MV-4-11 (cell line): ENCODE measurements at places on chromosomes 16 and 17.

DNA sequence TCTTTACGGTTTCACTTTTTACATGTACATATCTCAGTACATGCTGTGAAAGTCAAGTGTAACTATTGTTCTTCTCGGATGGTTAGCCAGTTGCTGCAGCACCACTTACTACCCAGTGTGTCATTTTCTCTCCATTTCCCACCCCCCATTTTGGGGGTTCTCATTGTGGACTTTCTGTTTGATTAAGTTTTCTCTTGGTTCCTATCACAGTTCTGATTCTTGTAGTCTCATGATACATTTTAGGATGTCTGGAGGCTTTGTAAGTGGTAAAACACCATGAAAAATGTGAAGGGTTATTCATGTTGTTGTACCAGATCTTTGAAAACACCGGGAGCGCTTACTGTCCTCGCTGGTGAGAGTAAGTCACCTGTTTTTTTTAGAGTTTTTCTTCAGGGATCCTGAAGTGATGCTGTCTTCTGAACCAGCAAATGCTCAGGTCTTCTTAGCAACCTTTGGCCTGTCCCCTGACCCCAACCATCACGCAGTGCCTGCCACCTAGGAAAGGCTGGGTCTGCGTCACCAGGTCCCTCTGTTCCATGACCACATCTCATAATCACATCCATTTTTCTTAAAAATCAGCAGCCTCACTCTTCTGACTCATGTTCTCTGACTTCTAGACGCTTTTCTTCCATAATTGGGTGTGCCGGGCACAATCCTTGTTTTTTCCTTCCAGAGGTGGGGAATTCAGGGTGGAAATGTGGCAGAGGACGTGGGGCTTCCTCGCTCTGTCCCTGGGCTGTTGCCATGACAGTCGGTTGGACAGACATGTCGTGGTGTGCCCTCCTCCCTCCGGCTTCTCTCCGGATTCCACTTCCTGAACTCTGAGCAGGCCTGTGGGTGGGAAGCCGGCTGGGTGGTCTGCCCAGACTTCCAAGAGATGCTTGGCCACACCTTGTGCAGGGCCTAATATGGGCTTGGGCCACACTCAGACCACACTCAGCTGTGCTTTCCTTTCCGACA lies 102.6 kb downstream of the NTN1 start:
- no peak for DNase-seq

- DNase-seq = peak; percentile 31
Measured at GRCh38 chr17:35373984-35374765, 754 bp upstream of the SLFN11 start.

DNA sequence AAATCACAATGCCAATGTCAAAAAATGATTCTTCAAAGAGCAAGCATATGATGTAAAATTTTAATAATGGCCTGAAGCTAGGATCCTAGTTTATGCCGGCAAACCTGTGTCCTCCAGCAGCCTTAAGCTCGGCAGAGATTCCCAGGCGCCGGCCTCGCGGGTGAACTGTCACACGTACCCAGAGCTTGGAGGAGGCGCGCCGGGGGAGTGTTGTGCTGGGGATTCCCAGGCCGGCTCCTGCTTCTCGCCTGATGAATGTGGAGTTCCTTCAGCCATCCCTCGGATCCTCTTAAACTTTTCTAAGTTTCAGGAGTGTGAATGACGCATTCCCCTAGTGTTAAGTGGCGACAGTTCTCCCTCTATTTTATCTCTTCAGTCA lies 19.1 kb upstream of the NTN1 start:
- DNase-seq = no peak

- no peak for DNase-seq
Measured at GRCh38 chr17:38608648-38609047, 2.9 kb upstream of the SRCIN1 start.

DNA sequence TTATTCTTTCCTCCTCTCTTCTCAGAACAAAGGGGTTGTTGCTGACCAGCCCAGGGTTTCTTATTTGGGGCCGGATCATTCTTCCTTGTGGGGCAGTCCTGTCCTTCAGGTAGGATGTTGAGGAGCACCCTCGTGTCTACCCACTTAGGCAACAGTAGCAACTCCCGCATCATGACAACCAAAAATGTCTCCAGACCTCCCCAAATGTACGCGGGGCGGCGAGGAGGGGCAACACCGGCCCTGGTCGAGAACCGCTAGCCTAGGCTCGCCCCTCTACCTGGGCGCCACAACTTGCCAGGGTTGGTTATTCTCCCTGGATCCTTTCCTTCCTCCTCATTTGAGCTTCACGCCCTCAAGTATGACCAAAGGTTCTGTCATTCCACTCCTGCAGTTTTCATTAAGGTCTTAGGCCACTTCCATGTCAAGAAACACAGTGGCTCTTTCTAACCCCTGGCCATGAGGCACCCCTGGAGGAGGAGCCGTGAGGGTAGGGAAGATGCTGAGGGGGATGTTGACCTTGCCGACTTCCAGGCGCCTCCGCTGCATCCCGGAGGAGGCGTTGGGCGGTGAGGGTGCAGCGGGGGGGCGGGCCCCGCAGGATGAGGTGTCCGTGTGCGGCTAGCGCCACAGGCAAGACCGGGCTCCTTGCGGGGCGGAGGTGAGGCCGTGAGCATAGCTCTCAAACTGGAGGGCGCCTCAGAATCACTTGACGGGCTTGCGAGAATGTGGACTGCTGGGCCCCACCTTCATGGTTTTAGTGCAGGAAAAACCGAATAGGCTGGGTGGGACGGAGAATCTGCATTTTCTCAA lies 712 bp upstream of the SPECC1 start:
- DNase-seq = no peak

DNA sequence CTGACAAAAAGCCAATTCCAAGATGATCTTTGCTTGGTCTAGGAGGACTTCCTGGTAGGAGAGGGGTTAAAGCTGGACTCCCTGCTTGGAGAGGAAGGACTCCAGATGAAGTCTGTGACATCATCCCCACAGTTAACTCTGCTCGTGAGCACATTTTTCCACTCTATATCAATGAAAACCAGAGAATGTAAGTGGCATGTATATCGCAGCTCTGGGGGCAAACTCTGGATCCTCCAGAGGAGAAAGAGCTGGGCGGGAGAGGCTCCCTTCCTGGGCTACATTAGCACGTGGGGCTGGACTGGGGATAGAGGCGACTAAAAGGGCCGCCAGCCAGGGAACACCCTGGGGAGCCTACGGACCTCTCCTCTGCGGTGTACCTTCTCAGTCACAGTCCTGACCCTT lies 34.1 kb downstream of the HIC1 start:
- DNase-seq = peak; percentile 48

GRCh38 chr16:81006211-81006812 lies 373 bp downstream of the CMC2 start:
- peak; percentile 42 for DNase-seq

- DNase-seq = peak; percentile 44
Measured at GRCh38 chr17:18217412-18218015, 7.9 kb upstream of the LLGL1 start.

- no peak for DNase-seq
Measured at GRCh38 chr17:38797158-38797490, 2.2 kb downstream of the PIP4K2B start.

GRCh38 chr16:55421226-55421625 lies 57.8 kb upstream of the MMP2 start:
- no peak for DNase-seq

- no peak for DNase-seq
Measured at GRCh38 chr16:23025692-23026307, 123.5 kb downstream of the USP31 start.

DNA sequence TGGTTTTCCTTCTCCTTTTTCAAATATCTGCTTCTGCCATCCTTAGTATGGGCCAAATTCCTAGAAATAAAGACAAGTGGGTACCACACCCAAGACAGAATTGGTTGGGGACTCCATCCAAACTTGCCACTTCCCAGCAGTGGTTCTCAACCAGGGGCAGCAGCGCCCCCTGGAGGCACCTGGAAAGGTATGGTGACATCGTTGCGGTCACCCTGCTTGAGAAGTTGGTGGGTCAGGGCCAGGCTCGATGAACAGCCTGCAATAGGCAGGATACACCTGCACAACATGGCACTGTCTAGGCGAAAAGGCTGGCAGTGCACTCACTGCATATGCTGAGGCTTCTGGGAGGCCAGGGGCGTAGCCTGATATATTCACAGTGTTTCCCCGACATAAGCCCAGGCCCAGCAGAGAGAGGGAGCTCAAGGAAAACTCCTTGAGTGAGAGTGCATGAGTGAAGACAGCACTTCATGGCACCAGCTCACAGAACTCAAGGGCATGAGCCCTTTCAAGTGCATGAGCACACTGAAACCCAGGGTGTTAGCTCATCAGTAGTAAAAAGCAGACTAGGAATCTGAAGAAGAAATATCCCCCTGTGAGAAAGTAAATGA lies 57.7 kb downstream of the CMC2 start:
- no peak for DNase-seq

DNA sequence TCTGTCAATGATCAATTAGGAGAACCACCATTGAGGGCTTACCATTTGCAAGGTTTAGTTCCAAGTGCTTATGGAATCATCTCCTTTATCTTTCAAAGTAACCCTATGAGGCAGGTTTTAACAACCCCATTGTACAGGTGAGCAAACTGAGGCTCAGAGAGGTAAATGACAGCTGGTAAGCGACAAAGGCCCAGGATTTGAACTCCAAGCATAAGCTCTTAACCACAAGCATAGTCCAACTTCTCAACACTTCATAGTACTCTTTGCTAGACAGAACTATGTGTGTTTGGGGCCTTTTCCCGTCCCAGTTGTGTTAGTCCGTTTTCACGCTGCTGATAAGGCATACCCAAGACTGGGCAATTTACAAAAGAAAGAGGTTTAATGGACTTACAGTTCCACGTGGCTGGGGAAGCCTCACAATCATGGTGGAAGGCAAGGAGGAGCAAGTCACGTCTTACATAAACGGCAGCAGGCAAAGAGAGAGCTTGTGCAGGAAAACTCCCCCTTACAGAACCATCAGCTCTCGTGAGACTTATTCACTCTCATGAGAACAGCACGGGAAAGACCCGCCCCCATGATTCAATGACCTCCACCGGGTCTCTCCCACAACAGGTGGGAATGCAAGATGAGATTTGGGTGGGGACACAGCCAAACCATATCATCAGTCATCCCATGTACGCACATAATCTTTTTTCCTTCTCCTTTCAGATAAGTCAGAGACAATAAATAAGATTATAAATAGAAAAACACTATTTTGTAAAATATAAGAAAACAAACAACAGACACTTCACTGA lies 6.4 kb downstream of the RPH3AL start:
- DNase-seq = no peak

DNA sequence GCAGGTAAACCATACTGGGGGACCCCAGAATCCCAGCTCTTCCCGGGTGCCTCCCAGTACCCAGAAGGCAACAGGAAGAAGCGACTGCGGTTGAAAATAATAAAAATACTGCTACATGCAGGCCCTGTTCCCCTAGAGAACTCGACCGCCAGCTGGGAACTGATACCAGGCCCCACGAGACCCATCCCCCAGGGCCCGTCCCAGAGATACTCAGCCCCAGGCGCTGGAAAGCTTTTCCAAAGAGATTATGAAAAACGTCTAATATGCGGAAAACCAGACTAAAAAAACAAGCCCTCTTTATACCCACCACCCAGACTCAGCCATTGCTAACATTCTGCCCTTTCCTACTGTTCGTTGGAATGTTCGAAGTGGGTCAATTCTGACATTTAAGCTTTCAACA lies 12.9 kb upstream of the MEAK7 start:
- DNase-seq = no peak

DNA sequence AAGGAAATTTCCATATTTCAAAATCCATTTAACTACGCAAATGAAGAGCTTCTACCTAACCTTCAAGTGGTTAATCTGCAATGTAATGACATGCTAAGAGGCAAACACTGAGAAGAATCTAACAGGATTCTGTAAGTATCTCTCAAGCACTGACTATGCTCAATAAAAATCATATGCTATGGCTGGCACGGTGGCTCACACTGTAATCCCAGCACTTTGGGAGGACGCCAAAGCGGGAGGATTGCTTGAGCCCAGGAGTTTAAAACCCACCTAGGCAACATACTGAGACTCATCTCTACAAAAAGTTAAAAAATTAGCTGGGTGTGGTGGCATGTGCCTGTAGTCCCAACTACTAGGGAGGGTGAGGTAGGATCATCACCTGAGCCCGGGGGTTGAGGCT lies 32.7 kb downstream of the GNA13 start:
- DNase-seq = no peak

GRCh38 chr17:521183-521525 lies 168.5 kb upstream of the RPH3AL start:
- no peak for DNase-seq

DNA sequence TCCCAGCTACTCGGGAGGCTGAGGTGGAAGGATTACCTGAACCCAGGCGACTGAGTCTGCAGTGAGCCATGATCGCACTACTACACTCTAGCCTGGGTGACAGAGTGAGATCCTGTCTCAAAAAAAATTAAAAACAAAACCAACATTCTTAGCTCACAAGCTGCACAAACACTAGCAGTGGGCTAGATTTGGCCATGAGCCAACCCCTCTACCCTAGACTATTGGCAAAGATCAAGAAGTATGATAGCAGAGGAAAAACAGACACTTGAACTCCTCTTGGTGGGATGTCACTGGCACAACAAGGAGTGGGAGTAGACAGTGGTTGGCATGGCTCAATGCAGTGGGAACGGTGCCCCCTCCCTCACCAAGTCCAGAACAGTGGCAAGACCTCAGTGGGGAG lies 19.6 kb upstream of the RIPOR1 start:
- DNase-seq = no peak

DNA sequence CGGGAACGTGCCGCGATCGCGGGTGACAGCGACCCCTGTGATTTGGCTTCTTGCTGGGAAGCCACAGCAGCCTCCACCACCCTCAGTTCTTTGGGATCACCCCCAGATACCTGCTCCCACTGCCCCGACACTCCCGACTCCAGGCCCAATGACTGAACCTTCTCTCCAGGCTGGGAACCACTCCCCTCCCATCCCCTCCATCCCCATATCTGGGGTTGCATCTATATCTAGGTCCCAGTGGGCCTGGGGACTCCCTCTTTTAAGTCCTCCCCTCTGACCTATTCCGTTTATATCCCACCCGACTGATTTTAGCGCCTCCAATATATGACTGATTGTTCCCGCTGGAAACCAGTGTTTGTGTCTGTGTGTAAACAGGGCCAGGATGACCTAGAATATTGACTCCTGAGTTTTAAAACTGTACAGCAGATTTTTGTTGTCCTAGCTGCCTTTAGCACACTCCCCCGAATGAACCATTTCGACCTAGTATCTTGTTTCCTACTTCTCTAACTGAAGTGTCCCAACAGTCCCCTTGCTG lies 667 bp downstream of the PSMD3 start:
- DNase-seq = no peak
